Sigmoid colon (tissue), 7 donors: ENCODE measurements at places on chromosomes 5 and 9. TPM values are rescaled to one million over a fixed set of nuclear protein-coding genes. Genes with fewer than 3 reads are reported as not detected.

GRCh38 chr5:65479527-65479926 lies 2.2 kb downstream of the ADAMTS6 start:
- DNase-seq, result no peak

DNA sequence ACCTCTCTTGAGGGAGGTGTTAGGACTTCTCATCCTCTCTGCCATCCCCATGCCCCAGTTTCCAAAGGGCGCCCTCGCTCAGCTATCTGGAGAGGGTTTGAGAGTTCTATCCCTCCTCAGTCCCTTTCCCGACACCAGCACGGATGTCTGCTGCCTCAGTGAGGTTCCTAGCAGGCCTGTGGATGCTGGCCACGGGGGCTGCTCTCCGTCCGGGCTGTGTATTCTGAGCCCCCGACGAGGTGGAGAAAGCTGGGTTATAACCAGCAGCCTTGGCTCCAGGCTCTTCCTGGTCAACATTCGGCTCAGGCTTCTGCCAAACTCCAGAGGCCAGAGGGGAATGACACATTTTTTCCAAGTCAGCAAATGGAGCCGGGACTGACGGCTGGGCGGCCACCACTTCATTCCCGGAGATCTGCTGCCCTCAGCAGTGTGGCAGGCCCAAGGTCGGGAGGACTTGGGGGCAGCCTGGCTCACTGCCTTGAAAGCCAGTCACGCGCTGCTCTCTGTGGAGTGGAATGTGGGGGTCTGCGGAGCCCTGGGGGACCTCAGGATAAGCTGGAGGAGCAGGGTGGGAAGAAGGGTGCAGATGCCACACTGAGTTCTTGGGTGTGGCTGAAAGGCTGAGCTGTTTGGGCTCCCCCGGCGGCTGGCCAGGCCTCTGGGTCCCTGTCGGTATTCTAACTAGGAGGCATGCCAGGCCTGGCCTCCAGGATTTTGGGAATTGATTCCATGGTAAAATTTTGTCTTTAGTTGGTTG lies 27.4 kb downstream of the PTPA start:
- DNase-seq, result peak; percentile 82

RASEF gene
- polyA plus RNA-seq, result 11.4 TPM

DNA sequence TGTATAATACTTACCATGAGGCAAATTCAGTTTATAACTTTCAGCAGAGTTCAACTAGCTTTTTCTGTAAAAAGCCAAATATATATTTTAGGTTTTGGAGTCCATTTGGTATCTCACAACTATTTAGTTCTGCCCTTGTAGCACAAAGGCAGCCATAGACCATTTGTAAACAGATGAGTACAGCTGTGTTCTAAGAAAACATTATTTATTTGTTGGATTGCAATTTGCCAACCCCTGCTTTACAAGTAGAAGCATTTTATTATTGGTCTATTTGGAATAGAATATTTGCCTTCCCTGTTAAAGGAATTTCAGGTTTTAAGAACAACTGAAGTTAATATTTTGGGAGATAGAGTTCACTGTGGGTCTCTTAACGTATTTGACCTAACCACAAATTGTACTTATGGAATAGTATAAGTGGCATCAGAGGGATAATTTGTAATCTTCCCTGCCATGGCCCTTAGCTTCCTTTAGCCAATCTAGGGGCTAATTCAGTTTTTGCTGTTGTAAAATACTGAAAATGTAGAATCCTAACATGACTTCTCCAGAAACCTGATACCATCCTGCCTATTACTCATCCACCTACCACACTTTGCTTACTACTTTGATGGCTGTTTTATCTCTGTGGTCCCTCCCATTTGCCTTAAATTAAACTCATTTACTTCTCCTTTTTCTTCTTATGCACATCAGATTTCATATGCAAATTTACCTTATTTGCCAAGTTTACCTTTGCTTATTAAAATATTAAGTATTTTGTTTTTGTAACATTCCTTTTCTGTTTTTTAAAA lies 109.2 kb downstream of the DMXL1 start:
- no peak for DNase-seq

DNA sequence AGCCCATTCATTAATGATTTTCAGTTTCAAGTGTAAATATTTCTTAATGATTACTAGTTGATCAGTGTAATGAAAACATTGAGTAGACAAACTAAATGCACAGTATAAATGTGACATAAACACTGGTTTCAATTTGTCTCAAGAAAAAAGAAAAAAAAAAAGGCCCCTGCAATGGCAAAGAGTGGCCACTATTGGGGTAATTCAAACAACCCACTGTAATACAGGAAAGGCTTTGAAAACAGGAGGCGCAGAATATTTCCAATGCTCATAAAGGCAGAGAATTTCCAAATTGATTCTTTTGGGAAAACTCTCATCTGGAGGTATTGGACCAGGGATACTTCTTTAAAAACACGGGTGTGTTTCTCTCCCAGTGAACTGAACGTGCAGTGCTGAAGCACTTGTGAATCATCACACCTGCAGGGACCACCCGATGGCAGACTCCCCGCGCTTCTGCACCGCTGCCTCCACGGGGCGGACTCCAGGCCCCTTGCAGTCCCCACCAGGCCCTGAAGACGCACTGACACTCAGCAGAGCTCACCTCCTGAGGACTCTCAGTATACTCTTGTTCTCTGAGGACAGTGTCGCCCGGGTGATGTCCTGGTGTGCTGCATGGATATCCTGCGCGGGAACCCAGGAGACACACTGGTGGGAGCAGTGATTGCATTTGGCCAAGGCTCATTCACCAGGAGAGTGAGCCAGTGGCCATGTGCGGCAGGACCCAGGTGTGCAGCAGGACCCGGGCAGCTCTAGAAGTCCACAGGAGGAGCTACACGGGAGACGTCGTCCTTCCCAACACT lies 227.6 kb upstream of the IRX4 start:
- no peak for DNase-seq

GRCh38 chr5:175751369-175751768 lies 93.5 kb downstream of the HRH2 start:
- no peak for DNase-seq

DNA sequence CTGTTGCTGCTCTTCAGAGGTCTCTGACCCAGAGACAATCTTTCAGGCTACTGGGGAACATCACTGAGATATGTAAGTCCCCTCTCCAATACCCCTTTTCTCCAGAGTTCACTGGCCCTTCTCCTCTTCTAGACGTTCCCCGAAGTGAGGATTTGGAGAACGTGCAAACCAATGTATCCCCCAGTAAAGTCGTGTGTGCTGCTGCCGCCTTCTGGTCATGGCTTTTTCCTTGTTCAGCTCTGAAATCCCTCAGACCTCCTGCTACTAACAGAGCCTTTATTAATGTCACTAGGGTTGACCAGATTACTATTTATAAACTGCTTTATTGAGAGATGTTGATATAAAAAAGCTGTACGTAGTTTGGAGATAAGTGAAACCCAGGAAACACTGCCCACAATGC lies 1028.6 kb downstream of the CDH9 start:
- DNase-seq, result no peak

CCDC183 gene
- 3.0 TPM for polyA plus RNA-seq

DNA sequence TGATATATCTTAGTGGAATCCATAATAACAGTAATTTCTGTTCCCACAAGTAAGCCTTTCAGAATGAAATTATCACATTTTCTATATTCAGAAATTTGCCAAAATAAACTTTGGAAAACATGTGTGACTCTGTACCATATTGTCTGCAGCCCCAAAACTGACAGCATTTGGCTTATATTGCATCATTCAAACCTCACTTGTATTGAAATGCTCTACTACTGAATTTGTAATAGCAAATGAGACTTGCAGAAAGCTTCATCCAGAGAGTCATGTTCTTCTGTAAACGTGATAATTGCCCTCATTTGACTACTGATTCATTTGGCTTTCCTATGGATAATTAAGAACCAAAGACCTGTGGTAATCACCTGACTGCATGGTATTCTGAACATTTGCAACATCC lies 1249.5 kb upstream of the CDH18 start:
- DNase-seq, result no peak

PTGES gene
- 0.92 TPM for polyA plus RNA-seq

DNA sequence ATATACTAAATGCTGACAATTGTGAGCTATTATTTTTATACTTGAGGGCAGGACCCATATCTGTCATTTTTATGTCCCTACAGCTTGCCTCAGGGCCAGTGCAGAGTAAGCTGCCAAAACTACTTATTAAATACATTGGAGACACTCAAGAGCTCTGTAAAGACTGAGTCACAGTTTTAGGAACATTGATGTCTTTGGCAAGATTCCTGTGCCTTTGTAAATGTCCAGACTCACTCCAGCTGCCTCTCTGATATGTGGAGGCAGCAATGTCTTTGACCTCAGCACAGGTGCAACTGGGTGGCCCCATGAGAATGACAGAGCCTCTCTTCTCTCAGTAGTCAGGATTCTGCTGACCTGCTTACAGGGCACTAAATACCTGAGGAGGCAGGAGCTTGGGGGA lies 363.2 kb downstream of the OSTF1 start:
- DNase-seq, result no peak

DNA sequence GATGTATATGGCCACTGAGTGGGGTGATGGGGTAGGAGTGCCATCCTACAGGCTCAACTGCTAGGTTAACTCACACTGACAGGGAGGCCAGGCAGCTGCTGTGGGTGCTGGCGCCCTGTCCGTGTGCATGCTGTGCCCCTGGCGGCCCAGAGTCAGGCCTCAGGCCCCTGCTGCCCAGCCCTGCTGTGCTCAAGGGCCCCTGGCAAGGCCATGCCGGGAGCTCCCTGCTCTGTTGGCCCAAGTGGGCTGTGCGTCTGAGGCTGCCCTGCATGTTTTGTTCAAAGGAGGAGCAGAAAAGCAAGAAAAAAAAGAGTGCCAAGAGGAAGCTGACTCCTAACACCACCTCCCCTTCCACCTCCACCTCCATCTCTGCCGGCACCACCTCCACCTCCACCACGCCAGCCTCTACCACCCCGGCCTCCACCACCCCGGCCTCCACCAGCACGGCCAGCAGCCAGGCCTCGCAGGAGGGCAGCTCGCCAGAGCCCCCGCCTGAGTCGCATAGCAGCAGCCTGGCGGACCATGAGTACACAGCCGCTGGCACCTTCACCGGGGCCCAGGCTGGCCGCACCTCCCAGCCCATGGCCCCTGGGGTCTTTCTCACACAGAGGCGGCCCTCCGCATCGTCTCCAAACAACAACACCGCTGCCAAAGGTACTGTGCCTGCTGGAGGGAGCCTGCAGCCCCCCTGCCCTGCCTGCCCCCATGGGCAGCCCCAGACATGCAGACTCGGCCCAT lies 100.1 kb downstream of the PHF2 start:
- peak; percentile 61 for DNase-seq

CNTNAP3 gene
- under 0.01 TPM for polyA plus RNA-seq

FOXD4L4 gene
- not detected for polyA plus RNA-seq

- DNase-seq, result no peak
These were observed 33.2 kb downstream of the TARS1 start for GRCh38 chr5:33474004-33474403.

DNA sequence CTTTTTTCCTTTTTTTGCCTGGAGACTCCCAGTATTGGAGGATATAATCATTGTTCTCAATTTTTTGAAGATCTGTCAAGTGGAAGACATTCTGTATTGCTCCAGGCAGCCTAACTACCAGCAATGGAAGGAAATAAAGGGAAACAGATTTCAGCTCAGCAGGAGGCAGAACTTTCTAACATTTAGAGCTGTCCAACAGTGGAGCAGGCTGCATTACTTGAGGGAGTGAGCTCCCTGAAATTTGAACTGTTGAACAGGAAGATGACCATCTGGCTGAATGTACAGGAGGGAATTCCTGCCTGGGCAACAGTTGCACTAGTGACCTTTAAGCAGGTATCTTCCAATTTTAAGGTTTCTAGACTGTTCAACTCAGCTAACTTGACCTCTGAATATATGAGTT lies 1.1 kb upstream of the GAPVD1 start:
- DNase-seq, result no peak

NME5 gene
- polyA plus RNA-seq, result 1.5 TPM

- peak; percentile 81 for DNase-seq
These were observed 1.8 kb upstream of the KLF4 start for GRCh38 chr9:107491081-107492053.

GRCh38 chr5:142322747-142323479 lies 1.9 kb downstream of the SPRY4 start:
- DNase-seq, result peak; percentile 76

ARID3C gene
- 0.06 TPM for polyA plus RNA-seq

DNA sequence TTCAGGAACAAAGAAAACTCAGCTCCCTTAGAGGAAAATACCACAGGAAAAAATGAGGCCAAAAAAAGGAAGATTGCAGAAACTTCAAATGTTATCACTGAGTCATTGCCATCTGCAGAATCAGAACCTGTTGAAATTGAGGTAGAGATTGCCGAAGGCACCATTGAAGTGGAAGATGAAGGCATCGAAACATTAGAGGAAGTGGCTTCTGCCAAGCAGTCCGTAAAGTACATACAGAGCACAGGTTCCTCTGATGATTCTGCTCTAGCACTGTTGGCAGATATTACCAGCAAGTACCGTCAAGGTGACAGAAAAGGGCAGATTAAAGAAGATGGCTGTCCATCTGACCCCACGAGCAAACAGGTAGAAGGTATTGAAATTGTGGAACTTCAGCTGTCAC lies 30.8 kb upstream of the NIM1K start:
- DNase-seq, result no peak

GRCh38 chr5:103598997-103599566 lies 36.5 kb upstream of the NUDT12 start:
- DNase-seq, result no peak

DNA sequence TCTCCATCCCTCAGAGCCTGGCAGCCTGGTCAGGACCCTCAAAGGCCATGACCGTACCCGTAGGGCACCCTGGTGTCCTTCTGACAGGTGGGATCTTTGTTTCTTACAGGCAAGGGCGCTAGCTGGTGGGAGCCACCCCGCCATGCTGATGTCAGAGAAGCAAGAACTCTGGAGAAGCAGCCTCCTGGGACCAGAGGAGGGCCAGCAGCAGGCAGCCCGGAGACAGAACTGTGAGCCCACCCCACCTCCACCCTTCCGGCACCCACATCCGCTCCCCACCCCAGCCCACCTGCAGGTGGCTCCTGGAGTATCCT lies 42.2 kb upstream of the IL17B start:
- DNase-seq, result no peak

DNA sequence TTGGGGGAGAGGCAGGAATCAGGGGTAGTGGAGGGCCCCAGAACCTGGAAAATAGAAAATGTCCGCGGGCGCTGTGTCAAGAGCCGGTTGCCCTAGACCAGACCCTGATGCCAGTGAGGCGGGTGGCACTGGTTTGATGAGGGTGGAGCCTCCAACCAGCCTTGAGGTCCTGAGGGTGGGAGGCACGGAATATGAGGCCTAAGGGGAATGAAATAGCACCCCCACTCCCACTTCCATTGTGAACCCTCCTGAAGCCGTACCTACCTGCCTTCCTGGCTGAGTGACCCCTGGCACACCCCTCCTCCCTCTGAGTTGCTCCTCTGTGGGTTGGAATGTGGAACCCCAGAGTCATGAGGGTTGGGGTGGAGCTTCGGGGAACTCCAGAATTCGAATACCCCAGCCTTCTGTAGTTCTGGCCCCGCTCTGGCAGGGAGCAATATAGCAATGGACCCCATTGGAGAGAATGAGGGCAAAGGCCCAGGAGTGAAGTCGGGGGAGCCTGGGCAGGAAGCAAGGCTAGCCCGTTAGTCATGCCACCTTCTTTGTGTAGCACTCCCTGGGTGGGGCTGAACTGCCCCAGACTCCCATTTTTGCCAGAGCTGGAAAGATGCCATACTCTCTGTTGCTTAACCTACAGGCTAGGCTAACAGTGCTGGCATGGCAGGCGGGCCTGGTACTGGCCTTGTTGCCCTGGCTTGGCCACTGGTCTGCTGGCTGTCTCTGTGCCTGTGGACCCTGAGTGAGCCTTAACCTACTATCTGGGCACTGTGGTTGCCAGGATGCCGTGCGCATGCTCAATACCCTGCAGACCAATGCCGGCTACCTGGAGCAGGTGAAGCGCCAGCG lies 1.0 kb downstream of the FPGS start:
- DNase-seq, result peak; percentile 71
